ENCODE measurements at places on chromosomes 16 and 17.

GRCh38 chr16:88779406-88780141 lies 5.4 kb downstream of the PIEZO1 start:
- DNase-seq = no peak

DNA sequence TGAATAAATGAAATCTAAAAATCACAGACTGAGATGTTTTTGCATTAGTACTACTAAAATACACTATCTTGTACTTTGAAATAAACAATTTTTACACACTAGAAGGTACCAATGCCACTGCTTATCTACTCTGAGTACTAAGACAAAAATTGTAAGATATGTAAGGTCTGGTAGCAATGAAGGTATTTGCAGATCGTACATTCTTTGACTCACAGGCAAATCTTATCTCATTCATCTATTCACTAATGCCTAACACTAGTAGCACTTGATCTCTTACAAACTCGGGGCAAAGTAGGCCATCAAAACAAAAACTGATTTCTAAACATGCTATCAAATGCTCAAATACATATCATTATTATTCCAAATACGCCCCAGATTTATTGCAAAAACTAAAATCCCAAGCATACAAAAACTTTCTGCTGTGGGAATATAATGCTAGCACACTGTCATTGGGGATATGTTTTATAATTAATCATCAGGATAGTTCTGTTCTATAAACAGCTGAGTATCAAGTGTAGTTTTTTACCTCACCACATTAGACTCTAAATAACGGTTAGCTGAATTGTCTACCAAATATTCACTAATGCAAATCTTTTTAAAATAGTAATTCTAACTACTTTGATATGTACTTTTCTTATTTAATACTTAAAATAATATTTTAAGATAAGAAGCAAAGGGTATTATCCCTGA lies 68.0 kb downstream of the MED13 start:
- DNase-seq = no peak

GRCh38 chr17:49495842-49496182 lies 719 bp downstream of the NGFR start:
- DNase-seq = no peak

GRCh38 chr16:88274847-88275246 lies 107.9 kb upstream of the ZNF469 start:
- DNase-seq = no peak

GRCh38 chr16:14464796-14465195 lies 165.3 kb downstream of the PARN start:
- no peak for DNase-seq

DNA sequence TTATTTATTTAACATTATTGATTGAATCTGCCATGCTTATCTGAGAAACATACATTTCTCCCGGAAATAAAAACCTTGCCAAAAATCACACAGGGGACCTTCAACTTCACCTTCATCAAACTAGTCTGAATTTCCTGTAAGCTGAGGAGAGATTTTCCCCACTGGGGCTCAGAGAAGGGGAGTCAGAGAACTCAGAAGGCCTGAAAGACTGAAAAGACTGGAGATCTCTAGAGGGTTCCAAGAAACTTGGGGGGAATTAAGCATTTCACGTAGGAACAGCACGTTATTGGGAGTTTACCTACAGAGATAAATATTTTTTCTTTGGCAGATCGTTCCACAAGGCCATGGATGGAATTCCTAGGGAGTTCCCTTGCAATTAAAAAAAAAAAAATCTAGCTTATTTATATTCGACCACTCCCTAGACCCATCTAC lies 528 bp upstream of the NOL11 start:
- DNase-seq = no peak

- no peak for DNase-seq
These were observed 19.9 kb downstream of the ZNF200 start for GRCh38 chr16:3214904-3215600.

DNA sequence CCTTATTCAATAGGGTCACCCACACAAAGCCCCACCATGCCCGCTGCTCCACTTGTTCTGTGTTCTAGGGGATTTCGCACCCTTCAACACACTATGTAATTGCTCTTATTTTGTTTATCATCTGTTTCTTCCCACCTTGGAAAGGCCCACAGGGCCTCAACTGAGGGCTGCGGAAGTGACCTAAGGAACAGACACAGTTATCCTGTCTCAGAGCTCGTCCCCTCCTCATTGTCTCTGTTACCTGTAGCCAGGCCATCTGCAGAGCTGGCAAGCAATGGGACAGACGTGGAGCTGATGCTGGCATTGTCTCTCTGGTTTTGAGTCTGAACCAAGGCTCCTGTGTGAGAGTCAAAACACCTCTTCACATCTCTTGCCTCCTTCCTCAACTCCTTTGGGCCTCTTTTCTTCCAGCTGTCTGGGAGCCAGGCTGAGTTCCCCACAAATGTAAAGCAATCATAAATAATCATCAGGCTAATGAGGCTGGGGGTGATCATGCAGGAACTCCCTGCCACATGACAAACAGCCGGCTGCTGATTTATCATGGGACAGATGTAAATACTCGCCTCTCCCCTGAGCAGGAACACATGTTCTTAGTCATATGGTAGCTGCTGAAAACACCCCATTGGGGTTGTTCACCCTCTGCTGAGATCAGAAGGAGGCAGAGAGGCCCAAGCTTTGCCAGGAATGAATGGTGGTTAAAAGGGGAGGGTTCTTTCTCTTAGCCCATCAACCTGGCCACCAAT lies 71.9 kb downstream of the AXIN2 start:
- DNase-seq = no peak

GRCh38 chr17:77352996-77353395 lies 212.2 kb downstream of the SEC14L1 start:
- no peak for DNase-seq

- no peak for DNase-seq
These were observed 21.5 kb upstream of the EEF2K start for GRCh38 chr16:22184615-22184968.

GRCh38 chr16:17213974-17214373 lies 256.8 kb downstream of the XYLT1 start:
- no peak for DNase-seq

- DNase-seq = no peak
These were observed 471.9 kb downstream of the PMP22 start for GRCh38 chr17:14793237-14793636.

DNA sequence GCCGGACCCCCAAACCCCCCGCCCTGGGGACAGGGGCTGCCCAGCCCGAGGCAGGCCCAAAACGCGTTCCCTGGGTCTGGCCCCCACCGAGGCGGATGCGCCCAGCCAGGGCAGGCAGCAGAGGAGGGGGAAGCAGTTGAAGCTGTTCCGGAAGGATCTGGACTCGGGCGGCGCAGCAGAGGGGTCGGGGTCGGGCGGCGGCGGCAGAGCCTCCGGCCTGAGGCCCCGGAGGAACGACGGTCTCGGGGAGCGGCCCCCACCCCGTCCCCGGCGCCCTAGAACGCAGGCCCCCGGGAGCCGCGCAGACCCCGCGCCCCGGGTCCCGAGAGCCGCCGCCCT lies 22.9 kb upstream of the ZFPM1 start:
- DNase-seq = no peak

GRCh38 chr17:33050611-33051140 lies 59.0 kb downstream of the SPACA3 start:
- no peak for DNase-seq

GRCh38 chr17:81254955-81255717 lies 16.0 kb downstream of the NDUFAF8 start:
- peak; percentile 59 for DNase-seq

DNA sequence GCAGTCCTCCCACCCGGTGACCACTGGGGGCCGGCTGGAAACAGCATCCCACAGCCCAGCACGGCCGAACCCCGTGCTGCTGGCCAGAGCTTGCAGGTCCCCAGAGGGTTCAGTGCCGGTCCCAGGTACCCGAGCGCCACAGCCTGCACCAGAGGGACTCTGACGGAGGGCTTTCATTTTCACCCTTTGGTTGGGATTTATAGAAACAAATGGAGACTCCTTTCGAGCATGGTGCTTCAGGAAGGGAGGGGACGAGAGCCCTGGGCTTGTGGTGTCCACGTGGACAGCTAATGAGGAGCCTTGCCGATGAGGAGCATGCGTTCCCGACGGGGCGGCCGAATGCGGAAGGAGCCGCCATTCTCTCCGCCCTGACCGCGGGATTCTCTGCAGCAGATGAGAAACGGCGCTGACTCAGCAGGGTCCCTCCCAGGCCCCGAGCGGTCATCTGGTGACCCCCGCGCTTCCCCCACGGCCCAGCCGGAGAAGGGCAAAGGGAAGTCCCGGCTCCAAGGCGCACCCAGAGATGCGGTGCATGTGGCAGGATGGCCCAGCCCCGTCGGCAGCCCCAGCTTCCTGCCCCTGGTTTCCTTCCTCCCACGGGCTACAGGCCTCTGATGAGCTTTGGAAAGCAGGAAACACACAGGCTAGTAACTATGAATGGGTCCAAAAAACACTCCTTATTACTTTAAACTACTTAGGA lies 9.8 kb downstream of the SLC38A10 start:
- no peak for DNase-seq
